ENCODE measurements at places on chromosomes 7 and 10.

- DNase-seq: no peak
These were observed 24.2 kb downstream of the LCOR start for GRCh38 chr10:96856317-96856716.

DNA sequence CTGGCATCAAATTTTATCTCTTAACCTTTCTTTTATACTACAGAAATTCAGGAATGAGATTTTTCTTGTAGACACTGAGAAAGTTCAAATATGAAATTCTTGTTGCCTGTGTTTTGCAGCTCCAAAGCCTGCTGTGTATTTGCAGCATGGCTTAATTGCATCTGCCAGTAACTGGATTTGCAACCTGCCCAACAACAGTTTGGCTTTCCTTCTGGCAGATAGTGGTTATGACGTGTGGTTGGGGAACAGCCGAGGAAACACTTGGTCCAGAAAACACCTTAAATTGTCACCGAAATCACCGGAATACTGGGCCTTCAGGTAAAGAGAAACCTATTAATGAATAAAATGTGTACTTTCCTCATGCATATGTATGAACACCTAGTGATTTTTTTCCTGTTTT is 24.8 kb downstream of the LIPK start:
- DNase-seq: no peak

GRCh38 chr10:14573666-14574261 is 200.9 kb downstream of the FAM107B start:
- DNase-seq: no peak

DNA sequence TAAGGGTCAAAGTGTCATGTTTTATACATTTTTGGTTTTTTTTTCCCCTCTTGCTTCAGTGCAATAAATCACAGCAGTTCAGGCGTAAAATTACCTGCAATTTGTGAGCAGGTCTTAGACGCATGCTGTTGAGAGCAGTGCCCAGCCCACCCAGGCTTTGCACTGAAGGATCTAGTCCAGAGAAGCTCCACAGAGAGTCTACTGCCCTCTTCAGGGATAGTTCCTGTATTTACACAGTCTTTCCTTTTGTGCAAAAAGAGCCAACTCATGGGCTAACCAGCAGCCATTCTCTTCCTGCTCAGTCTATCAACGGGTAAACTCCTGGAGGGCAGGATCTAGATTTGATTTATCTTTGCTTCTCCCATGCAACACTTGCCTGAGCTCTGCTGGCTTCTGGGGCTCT is 82.2 kb upstream of the NAMPT start:
- DNase-seq: no peak

DNA sequence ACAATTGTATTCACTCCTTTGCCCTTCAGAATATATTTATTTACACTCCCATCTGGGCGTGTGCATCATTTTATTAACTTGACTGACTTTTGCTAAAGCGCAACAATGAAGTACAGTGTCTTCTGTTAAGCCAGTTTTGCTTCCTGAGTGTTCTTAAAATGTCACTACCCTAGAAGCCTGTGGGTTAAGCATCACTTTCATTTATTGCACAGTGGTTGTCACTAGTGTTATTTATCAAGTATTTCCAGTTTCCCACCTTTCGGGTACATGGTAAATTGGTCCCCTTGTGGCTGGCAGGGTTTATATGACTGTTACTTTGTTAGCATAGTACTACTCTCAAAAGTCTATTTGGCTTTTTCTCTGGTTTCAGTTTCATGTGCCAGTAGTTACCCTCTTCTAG is 3.3 kb downstream of the HILPDA start:
- DNase-seq: no peak

GRCh38 chr10:113292086-113292485 is 260.8 kb upstream of the HABP2 start:
- no peak for DNase-seq

DNA sequence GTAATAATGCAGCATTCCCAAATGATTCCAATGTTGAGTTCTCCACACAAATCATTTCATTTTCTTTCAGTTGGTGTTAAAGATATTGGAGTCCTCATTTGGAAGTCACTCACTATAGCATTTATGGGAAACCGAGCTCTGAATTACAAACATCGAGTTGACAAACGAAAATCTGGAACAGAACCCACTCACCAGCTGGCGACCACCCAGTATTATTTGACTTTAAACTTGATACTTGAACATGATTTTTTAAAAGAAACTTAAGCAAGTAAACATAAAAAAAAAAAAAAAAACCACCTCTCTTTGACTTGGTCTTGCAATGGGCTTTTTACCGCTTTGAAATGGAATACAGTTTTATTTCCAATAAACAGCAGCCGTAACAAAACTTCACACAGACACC is 576.6 kb upstream of the C7orf33 start:
- no peak for DNase-seq

DNA sequence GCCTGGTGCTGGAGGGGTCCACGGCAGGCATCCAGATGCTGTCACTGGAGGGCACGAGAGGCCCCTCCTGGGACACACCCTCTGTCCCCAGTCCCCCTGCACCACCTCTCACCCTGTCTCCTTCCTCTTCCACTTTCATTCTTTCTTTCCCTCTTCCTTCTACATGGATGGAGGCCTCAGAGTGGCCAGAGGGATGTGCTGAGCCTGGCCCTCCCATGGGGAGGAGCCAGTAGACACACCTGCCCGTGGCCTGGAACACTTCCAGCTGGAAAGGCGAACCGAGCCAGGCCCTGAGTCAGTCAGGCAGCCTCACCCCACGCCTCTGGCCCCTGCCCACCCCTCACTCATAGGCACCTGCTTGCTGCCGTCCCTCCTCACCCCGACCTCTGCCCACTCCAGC is 55.9 kb upstream of the MXI1 start:
- no peak for DNase-seq

GRCh38 chr10:89348975-89349374 is 21.2 kb downstream of the IFIT3 start:
- DNase-seq: no peak

All from cortex of kidney (tissue), 1 donor.